Stimulated activated CD4-positive, alpha-beta T cell treated with anti-CD3 and anti-CD28 coated beads, Interleukin-1b, Interleukin-23, amount 100 ng/mL, for 1 hour (primary cell): ENCODE measurements at places on chromosomes 5 and 9.

- DNase-seq, result no peak
These were observed 41.8 kb downstream of the LMNB1 start for GRCh38 chr5:126818736-126819135.

DNA sequence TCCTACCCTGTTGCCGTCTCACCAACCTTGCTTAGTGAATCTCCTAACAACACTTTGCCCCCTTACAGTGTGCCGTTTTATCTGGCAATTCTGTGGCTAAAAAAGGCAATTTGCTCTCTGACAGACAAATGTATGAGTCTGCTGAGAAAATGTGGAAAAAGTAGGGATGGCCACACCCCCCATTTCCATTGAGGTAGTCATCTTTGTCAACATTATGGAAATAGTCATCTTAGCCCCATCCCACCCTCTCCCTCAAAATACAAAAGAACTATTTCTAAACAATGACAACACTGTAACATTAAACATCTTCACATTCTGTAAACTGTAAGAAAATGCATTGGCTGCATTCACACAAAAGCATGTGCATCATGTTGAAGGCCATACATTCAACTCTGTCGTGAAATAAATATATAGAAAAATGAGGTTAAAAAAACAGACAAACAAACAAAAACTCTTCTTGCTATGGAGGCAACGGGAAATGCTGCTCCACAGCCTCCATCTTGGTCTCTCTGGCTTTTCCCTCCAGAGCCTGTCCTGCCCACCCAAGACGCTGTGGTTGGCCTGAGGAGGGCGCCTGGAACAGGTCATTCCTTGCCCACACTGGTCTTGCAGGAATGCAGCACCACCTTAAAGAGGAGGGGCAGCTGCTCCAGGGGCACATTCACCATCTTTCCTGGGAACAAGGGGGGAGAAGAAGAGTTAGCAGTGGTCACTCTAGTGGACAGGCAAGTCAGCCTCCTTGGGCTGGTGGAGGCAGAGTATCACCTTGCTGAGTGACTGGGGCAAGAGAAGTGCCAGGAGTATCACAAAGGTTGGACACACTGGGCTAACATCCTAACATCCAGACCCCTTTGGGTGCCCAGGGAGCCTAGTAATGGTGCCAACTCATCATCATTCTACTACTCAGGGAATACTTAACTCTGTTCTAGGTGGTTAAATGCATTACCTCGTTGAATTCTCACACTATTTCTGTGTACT, 15.2 kb upstream of the NR5A1 start:
- no peak for DNase-seq

- no peak for DNase-seq
These were observed 20.9 kb downstream of the CSF2 start for GRCh38 chr5:132094393-132095076.

- no peak for DNase-seq
These were observed 13.8 kb downstream of the CD74 start for GRCh38 chr5:150398722-150399523.

DNA sequence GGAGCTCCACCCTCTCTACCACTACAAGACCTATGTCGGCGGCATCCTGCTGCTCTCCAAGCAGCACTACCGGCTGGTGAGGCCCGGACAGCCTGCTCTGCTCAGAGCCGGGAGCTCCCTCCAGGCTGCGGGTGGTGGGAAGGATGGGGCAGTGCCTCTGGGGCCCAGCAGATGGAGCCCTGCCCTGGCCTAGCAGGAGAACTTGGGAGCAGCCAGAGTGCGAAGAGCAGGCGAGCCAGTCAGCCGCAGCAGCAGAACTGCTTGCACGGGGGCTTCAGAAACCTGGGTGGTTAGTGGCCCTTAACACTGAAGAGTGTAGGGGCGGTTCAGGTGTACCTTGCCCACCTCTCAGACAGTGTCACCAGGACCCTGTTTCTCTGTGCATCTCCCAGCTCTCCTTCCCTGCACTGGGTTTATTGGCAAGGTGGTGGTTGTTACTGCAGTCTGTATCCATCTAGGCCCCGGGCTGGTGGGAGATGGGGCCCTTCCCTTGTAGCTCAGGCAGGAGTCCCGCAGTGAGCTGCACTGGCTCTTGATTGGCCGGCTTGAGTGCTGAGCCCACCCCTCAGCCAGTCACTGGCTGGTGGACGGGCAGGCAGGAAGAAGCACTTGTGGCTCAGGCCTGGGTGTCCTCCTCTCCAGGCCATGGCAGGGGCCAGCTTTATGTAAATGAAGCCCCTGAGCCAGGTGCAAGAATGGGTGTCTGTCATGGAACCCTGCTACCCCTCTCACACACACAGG, 7.7 kb downstream of the B4GALT7 start:
- peak; percentile 42 for DNase-seq

DNA sequence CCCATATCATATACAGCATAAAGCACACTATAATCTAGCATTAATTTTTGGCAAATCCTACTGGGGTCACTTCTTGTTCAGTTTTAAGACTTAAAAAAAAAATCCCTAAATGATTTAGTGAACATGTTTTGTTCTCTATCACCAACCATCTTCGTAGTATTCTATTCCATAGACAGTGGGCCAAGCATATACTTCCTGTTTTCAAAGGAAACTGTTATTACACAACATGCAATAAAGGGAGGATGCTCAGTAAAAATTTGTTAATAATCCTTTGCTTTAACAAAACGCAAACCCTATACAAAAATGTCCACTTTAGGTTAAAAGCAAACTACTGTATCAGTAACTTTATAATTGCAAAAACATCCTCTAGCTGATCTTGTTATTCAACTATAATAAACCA, 13.0 kb downstream of the CCNH start:
- no peak for DNase-seq

GRCh38 chr5:32935283-32935682, 224.2 kb downstream of the NPR3 start:
- no peak for DNase-seq
